ENCODE measurements at places on chromosomes 1 and 21.

DNA sequence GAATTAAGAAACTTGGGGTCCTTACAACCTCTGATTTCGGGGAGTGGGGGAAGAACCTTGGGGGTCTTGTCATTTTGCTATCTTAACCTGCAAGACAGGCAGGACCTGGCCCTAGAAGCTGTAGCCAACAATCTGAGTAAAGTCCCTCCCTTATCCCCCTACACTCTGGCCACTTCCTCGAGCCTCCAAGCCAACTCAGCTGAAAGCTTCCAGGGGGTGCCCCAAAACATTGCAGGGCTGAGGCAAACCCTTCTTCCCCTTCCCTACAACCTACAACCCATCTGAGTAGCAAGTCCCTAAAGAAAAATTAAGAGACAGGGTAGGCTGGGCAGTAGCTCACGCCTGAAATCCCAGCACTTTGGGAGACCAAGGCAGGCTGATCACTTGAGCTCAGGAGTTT, 5.0 kb downstream of the CERS2 start:
- no peak for DNase-seq

DNA sequence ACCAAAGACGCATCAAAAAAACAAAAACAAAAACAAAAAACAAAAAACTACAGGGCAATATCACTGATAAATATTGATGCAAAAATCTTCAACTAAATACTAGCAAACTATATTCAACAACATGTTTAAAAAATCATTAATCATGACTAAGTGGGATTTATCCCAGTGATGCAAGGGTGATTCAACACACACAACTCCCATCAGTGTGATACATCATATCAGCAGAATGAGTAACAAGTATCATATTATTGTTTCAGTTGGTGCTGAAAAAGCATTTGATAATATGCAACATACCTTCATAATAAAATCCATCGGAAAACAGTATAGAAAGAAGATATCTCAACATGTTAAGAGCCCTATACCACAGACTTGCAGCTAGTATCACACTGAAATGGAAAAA, 953.0 kb downstream of the AMY1C start:
- no peak for DNase-seq

DNA sequence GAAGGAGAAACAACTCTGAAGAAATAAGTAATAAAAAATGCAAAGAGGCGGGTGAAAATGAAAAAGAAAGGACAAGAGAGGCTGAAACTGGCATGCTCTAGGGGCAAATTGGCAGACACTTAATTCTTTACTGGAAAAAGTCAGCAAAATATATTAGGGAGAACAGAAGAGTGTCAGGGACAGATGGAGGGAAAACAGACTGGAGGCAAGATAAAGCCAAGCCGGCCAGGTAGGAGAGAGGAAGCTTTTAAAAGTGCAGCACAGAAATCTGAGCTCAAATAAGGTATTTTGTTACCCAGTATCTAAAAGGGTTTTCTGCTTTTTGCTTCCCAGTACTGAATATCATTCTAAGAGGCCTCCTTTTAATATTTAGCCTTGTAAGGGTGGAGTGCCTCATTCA, 339.3 kb downstream of the PAPPA2 start:
- no peak for DNase-seq

- DNase-seq, result no peak
Measured at GRCh38 chr1:22855668-22856606, 116.7 kb downstream of the LACTBL1 start.

GRCh38 chr1:1291548-1292441, 11.6 kb downstream of the SCNN1D start:
- peak; percentile 71 for DNase-seq

GRCh38 chr1:98792123-98792522, 130.6 kb downstream of the SNX7 start:
- no peak for DNase-seq

DNA sequence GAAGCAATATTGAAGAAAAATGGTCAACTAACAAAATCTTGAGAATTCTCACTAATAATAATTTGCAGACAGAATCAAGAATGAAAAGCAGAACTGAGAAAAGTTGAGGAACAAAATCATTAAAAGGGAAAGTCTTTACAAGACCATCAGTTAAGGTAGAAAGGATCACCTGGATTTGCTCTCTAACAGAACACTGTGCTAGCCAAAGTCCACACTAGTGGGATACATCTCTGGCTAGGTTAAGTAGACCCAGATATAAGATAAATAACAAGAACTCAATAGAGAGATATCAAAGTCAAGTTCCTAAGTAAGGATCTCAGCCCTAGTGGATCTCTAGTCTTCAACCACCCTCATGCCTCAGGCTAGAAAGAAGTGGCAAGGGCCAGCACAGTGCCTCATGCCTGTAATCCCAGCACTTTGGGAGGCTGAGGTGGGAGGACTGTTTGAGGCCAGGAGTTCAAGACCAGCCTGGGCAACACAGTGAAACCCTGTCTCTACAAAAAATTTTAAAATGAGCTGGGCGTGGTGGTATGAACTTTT, 19.6 kb downstream of the IPP start:
- DNase-seq, result no peak

GRCh38 chr21:34589511-34590282, 25.2 kb downstream of the RCAN1 start:
- DNase-seq, result no peak

GRCh38 chr21:34072145-34073031, 990 bp upstream of the MRPS6 start:
- DNase-seq, result no peak

DNA sequence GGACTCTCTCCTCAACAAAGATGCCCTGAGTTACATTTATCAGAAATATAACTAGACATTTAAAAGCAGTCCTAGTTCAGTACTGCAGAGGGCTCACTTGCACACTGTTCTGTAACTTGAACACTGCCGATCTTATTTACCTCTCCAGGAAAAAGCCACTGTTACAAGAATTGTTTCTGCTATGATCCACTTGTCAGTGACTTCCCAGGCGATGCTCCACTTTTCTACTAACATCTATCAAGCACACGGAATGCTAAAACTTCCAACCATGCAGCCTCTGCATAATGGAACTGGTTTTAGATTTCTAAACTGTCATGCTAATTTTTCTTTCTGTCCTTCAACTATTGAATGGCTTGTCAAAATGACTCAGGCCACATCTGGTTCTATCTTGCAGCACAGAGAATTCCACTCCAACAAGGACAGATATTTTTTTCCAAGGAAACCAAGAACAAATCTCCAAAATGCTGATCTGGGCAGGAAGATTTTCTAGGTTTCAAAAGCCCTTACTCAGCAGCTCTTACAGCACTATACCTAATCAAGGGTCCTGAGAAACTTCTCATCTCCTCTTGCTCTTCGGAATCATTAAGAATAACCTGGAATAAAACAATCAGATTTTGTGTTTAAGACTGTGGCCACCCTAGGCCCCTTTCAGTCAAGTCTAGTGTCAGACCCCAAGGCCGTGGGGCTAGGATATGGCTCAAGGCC, 9.9 kb downstream of the SEC16B start:
- no peak for DNase-seq

DNA sequence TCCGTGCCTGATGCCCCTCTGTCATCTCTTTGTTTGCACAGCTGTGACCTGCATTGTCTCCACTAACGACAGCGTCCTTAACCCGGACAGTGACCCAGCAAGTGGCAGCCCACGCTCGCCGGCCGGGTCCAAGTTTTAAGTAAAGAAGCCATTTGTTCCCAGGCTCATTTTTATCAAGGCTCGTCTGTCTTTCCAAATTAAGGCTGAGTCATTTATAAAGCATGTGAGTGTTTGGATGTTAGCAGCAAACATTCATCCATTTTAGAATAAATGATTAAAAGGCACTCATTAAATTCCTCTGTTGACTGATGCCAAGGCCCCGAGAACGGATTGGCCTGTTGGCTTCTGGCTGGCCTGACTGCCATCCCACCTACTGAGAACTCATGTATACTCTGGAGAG, 514.5 kb downstream of the NPHP4 start:
- DNase-seq, result no peak

GRCh38 chr1:41448821-41449220, 35.7 kb downstream of the EDN2 start:
- DNase-seq, result no peak

DNA sequence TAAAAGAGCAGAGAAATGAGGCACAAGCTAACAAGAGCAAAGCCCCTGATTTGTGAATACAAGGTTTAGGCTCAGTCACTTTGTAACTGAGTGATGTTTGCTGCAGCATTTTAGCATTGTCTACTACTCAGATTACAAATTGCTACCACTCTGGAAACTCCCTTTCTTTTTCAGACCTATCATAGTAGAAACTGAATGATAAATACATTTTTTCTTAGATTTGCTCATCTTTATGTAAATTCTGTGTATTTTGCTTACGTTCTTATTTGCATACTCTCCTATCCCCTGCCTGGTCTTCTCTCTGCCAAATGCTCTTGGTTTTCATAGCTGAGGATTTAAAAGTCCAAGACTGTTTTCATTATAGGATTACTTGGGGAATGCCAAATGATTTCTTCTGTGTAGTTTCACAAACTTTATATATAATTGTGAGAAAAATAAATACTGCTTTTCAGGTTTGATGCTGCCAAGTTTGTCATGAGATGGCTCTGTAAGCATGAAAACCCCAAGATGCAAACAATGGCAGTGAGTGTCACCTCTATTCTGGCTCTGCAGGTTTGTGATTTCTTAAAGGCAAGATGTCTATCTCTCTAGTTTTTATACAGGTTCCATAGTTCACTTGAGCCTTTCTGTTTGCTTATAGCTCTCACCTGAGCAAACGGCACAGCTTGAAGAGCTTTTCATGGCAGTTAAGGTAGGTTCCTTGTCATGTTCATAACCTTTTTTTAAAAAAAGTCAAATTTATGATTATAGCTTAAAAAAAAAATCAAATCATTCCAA, 24.7 kb downstream of the ZYG11A start:
- DNase-seq, result no peak

DNA sequence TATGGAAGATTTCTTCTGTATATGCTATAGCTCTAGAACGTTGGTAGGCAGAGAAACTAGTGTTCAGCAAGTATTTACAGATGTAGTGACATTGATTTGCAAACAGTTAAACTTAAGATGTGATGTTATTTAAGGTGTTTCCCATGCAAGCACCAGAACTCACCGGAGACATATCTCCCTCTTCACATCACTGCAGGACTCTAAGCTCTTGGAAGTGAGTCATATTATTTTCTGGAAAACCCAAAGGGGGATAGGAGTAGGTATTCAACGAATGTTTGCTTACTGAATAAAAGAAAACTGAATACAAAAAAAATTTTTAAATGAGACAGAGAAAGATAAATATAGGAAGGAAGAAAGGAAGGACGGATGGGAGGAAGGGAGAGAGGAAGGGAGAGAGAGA, 25.0 kb downstream of the RGS4 start:
- DNase-seq, result no peak

- no peak for DNase-seq
Measured at GRCh38 chr1:44284184-44284583, 70.9 kb downstream of the ERI3 start.

DNA sequence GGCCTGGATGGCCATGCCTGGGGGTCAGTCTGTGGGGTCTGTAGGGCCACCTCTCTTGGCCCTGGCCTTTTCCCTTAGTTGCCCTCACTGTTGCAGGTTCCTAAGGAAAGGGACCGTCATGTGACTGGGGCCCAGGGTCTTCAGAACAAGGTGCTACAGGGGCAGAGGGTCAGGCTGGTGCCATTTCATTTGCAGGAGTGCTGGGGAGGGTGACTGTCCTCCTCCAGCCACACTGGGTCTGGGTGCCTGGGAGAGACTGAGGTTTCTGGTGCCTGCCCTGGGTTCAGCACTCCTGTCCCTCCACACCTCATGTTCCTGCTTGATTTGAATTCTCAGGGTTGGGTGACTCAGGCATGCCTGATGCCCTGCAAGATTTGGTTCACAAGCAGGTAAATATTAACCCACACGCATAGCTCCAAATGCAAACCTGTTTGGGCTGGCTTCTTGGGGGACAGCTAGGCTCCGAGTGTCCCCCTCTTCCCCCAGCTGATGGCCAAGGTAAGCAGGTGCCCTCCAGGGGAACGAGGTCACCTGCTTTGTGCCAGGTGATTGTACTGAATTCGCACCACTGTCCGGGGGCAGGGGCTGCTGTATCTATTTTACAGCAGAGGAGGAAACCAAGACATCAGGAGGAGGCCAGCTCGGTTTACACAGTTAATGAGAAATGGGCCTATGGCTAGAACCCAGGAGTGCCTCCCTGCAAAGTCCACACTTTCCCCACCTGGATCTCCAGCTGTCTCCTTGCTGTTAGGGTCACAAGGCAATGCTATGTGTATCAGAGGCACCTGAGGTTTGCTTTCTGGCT, 20.3 kb downstream of the ARHGEF10L start:
- DNase-seq, result no peak

- DNase-seq, result no peak
Measured at GRCh38 chr1:23283667-23284602, 60.1 kb downstream of the HNRNPR start.

GRCh38 chr21:37647781-37648180, 268.5 kb downstream of the KCNJ6 start:
- no peak for DNase-seq

DNA sequence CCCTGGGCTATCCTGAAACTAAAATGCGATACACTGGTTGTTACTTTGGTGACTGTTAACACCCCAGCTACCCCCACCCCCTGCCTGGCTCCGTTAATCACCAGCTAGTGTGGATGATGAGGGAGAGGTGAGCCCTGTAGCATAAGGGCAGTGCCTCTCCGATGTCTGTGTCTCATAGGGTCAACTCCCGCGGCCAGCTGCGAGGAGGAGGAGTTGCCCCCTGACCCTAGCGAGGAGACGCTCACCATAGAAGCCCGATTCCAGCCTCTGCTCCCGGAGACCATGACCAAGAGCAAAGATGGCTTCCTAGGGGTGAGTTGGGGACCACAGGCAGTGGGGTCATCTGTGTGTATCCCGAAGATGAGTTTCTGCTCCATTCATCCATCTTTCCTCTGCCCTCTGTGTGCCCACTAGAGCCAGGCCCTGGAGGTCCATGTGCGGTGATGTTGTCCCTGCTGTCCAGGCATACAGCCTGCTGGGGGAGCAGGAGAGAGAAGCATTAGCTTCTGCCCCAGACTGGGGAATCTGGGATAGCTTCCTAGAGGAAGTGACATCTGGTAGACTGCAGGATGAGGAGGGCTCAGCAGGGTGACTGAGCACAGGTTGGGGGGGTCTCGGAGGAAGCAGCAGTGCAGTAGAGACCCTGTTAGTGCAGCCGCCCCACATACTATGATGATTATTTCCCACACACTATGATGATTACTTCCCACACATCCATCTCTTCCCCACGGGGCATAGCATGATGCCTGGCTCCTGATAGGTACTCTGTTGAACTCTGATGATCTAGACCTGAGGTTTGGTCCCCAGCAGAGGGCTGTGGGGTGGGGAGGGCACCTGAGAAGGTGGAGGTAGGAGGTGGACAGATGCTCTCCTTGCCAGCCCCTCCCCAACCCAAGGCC, 5.2 kb downstream of the SELENON start:
- no peak for DNase-seq

DNA sequence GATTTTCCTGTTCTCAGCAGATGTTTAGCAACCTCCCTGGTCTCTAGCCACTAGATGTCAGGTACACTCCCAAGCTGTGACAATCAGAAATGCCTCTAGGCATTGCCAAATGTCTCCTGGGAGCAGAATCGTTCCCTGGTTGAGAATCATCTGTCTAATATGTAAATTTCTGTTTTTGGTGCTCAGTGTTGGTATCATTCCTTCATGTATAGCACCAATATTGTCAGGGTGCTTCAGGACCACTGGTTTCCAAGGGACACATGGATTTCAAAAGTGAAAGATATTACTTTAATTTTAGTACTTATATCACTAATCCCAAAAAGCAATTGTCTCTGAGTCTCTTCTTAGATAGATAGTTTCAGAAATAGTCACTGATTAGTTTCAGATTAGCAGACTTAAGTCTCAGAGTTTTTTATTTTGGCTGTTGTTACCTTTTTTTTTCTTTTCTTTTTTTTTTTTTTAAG, 160.1 kb downstream of the PTPRC start:
- DNase-seq, result no peak

Data from stimulated activated CD8-positive, alpha-beta memory T cell treated with anti-CD3 and anti-CD28 coated beads, Interleukin-4, amount 100 ng/mL, for 48 hours (primary cell).